GM23338 (cell line): ENCODE measurements at places on chromosomes 16 and 17. TPM values are rescaled to one million over a fixed set of nuclear protein-coding genes. Genes with fewer than 3 reads are reported as not detected.
A peak's percentile ranks its signal among the peaks of the same experiment; 100 is the strongest.

DNA sequence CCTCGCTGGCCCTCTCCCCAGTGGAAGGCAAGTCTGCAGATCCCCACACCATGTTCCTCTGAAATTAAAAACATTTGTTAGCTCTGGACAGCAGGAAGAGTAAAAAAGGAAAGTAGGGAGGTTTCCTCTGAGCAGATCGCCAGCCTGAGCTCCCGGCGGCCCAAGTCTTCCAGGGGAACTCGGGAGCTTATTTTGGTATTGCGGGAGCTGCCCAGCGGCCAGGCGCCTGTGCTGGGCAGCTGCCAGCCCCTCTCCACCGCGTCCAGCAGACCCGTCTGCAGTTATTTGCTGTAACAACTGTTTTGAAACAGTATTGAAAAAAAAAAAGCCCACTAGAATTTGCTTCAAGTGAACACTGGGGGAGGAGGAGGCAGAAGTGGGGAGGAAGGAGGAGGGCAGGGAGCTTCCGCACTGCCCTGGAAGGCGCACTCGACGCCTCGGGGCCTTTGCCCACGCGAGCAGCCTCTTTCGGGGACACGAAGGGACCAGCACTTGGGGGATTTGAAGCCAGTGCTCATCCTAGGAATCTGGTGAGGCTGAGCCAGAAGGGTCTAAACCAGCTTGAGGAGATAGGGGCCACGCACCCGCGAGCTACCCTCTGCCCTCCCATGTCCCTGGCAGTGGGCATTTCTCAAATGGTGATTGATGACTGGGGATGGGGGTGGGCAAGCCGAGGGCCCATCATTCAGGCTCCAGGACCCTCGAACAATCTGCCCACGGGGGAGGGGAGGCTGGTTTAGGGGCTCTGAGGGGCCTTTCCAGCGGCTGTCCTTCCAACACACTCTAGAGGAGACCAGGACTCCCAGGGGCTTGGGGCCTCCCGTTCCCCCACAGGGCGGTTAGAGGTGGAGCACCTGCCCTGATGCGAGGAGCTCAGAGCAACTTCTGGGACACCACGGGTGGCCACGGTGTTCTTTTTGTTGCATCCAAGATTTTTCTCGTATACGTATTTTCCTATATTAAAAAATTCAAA is 3.0 kb upstream of the BAHCC1 start:
- H3K36me3 ChIP-seq = no peaks in the 10 kb centered on the region
- DNase-seq = peak; percentile 42
- H3K4me3 ChIP-seq = peak overlapping the region; percentile 50

SCIMP gene
- not detected in 2 replicates for total RNA-seq

GRCh38 chr16:80836846-80837245 is 32.4 kb upstream of the CDYL2 start:
- no peaks in the 10 kb centered on the region for H3K27me3 ChIP-seq
- no peak for DNase-seq
- H3K36me3 ChIP-seq = no peaks in the 10 kb centered on the region
- no peak overlapping the region for H3K4me3 ChIP-seq

GRCh38 chr17:79657861-79658810 is 47.3 kb upstream of the RBFOX3 start:
- H3K27me3 ChIP-seq = no peaks in the 10 kb centered on the region
- DNase-seq = no peak
- H3K36me3 ChIP-seq = no peaks in the 10 kb centered on the region
- H3K4me3 ChIP-seq = no peak overlapping the region
- H3K27ac ChIP-seq = no peak overlapping the region
- H3K4me1 ChIP-seq = peaks cover 4% of the 10 kb centered on the region; the same call in 1 of the 2 replicates

SLC13A5 gene
- total RNA-seq = 1.4 and 2.3 TPM in 2 replicates

DNA sequence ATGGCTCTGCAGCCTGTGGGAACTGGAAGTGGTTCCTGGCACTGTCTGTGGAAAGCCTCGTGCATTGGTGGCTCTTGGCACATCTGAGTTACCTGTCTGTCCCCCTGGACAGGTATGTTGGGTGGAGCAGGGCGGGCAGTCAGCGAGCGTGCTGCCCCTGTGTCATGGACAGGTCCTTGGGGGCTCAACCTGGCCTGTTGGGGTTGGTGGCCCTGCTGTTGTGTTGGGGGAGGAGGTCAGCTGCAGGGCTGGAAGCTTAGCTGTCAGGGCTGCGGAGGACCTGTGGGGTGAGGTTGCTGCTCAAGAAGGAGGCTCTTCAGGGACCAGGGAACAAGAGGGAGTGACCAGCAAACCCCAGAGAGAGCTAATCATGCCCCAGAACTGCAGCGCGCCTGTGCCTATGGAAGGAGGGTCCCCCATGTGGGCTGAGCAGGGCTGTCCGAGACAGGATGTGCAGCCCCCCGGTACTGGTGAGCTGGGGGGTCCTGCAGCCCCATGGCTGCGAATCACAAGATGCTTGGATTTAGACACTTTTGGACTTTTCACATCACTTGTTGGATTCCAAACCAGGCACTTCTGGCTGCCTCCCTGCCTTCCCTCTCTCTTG is 7.2 kb downstream of the NKD1 start:
- no peaks in the 10 kb centered on the region for H3K4me1 ChIP-seq
- H3K4me3 ChIP-seq = no peak overlapping the region

HSD17B1 gene
- 0.97 and 1.7 TPM in 2 replicates for total RNA-seq

CA7 gene
- total RNA-seq = 2.5 and 2.8 TPM in 2 replicates

SYCE1L gene
- total RNA-seq = 0.74 and 3.9 TPM in 2 replicates

PPP4C gene
- 108 and 120 TPM in 2 replicates for total RNA-seq

- H3K4me3 ChIP-seq = no peak overlapping the region
- DNase-seq = no peak
- peaks cover 74% of the 10 kb centered on the region for H3K36me3 ChIP-seq
- H3K27ac ChIP-seq = no peak overlapping the region
- H3K27me3 ChIP-seq = no peaks in the 10 kb centered on the region
Observed at GRCh38 chr17:5413682-5414081, 5.8 kb downstream of the NUP88 start.

ZNF276 gene
- total RNA-seq = 12.7 and 15.6 TPM in 2 replicates

DNA sequence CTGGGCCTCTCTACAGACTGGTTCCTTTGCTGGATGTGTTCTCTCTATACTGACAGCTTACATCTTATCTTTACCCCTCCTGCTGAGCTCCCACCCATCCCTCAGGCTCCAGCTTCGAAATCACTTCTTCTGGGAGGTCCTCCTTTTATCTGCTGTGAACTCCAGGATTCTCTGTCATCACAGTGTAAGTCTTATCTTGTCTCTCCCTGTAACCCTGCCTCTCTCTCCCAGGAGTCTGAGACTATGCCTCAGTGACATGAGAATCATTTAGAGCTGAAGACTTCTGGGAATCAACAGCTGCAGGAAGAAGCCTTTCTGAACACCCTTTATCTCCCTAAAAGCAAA is 148.1 kb upstream of the HS3ST3A1 start:
- DNase-seq = no peak
- no peaks in the 10 kb centered on the region for H3K36me3 ChIP-seq
- H3K27ac ChIP-seq = no peak overlapping the region
- H3K4me1 ChIP-seq = peaks cover 39% of the 10 kb centered on the region
- no peaks in the 10 kb centered on the region for H3K27me3 ChIP-seq

DNA sequence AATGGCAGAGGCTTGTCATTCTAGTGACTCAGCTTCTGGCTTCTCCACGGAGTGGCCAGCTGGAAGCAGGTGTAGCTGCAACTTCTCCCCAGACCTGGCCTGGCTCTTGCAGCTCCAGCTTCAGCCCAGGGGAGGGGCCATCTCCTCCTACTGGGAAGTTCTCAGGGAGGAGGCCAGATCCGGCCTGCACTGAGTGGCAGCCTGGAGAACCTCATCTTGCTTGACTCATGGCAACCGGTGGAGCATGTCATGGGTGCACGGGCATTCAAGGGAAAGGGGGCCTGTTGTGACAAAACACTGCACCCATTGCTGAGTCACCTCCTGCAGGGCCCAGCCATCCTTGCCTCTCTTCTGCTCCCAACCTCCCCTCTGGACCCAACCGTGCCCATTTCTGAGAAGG is 273.9 kb upstream of the MAF start:
- no peak overlapping the region for H3K27ac ChIP-seq
- H3K4me3 ChIP-seq = no peak overlapping the region
- H3K4me1 ChIP-seq = no peaks in the 10 kb centered on the region
- no peaks in the 10 kb centered on the region for H3K36me3 ChIP-seq

SALL1 gene
- 20.2 and 22.7 TPM in 2 replicates for total RNA-seq

NEUROD2 gene
- total RNA-seq = not detected in 2 replicates

DNA sequence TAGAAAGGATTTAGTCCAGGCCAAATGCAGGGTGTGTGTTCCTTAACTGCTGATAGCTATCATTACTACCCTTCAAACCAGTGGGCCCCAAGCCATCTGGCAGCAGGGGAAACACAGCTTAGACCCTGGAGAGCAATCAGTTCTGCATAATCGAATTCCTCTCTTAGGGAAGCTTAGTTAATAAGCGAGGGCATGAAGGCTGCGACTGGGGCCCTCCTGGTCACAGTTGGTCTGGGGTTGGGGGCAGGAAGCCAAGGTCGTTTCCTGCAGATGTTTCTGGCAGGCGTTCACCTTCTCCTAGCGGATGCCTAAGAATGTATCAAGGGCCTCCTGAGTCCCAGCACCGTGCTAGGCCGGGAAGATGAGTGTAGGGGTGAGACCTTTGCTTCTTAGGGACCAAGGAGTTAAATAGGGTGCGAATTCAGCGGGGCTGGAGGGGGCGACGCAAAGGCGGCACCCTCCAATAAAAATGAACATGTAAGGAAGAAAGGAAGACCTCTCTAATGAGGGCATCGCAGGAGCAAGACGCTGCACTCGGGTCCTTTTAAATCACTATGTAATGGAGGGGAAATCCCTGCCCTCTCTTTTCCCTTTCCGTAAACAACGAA is 16.5 kb upstream of the EEF2K start:
- peaks cover 26% of the 10 kb centered on the region for H3K4me1 ChIP-seq
- peak overlapping the region; percentile 85 for H3K4me3 ChIP-seq
- DNase-seq = peak; percentile 59

GUCY2D gene
- total RNA-seq = 0.07 TPM in 1 of 2 replicates, not detected in the other

GRCh38 chr16:55078699-55079410 is 148.2 kb downstream of the IRX5 start:
- no peaks in the 10 kb centered on the region for H3K27me3 ChIP-seq
- H3K4me3 ChIP-seq = no peak overlapping the region
- DNase-seq = no peak
- no peaks in the 10 kb centered on the region for H3K4me1 ChIP-seq
- no peak overlapping the region for H3K27ac ChIP-seq

DNA sequence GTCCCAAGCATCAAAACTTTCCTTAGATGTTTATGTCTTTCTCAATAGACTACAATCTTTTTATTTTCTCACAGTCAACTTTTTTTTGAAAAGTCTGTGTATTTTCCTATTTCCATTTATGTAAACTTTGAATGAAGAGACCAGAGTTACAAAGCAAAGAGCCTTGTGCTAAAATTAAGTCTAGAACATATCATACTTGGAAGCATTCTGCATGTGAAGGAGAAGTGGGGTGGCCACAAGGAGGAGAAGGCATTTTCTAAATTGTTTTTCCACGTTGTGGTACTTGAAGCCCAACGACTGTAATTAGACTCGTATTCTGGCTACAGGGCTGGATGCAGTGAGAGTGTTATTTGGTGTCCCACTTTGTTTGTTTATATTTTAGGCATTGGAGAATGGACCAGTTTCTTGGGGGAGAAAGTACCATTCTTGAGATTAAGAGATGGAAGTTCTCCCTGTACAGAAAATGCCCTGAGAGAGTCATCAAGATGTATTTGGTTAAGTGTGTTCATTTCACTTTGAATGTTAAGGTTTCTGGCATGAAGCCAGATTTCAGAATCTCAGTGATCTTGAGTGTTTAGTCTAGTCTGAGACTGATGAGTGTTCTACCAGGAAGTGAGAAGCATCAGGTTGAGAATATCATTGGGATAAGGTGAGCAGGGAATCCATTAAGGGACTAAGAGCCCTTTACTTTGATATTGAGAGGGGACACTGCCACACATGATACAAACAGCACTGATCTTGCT is 71.6 kb downstream of the MAP2K6 start:
- H3K36me3 ChIP-seq = no peaks in the 10 kb centered on the region
- no peak overlapping the region for H3K4me3 ChIP-seq
- no peaks in the 10 kb centered on the region for H3K4me1 ChIP-seq
- no peak overlapping the region for H3K27ac ChIP-seq

DNA sequence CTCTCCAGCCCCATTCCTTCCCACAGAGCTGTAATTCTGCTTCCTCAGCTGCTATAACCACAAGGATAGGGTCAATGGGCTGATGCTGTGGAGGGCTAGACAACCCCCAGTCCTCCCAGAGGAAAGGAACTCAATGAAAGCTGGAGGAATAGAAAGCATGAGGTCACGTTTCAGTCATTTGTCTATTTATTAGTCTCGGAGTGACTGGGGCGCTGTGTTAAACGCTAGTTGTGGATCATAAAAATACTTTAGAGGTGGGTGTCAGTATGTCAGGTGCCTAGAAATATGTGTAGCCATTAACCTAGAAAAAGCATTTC is 787 bp upstream of the CCL3L1 start:
- no peaks in the 10 kb centered on the region for H3K36me3 ChIP-seq
- H3K27ac ChIP-seq = no peak overlapping the region
- H3K4me1 ChIP-seq = peaks cover 2% of the 10 kb centered on the region
- H3K27me3 ChIP-seq = peaks cover 5% of the 10 kb centered on the region; the same call in 1 of the 2 replicates

DNA sequence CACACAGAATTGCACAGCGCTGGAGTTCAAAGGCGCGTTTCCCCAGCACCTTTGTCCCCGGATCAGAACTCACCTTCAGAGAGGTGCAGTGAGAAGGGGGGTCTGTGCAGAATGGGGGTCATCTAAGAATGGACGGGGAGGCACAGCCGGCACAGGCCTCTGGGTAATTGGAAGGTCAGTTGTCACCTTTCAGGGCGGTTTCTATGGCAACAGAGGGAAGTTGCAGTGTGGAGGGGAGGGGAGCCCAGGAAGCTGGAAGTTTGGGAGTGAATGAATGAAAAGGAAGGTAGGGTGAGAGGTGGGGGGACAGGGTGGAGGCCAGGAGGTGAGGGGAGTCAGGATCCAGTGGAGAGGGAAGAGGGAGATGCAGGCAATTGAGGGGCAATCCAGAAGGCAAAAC is 12.4 kb upstream of the KCNG4 start:
- DNase-seq = peak; percentile 41
- no peaks in the 10 kb centered on the region for H3K27me3 ChIP-seq
- no peaks in the 10 kb centered on the region for H3K4me1 ChIP-seq

GRCh38 chr17:49574323-49574781 is 1.3 kb upstream of the NXPH3 start:
- H3K27ac ChIP-seq = no peak overlapping the region
- peaks cover 36% of the 10 kb centered on the region for H3K27me3 ChIP-seq
- H3K4me1 ChIP-seq = peaks cover 16% of the 10 kb centered on the region
- H3K4me3 ChIP-seq = no peak overlapping the region
- no peaks in the 10 kb centered on the region for H3K36me3 ChIP-seq

- H3K36me3 ChIP-seq = 0 out of 2 replicates have a peak, but pooled peaks cover 2% of the 10 kb centered on the region
- no peak overlapping the region for H3K27ac ChIP-seq
- no peaks in the 10 kb centered on the region for H3K4me1 ChIP-seq
- peak; percentile 12 for DNase-seq
Observed at GRCh38 chr17:20315821-20316220, 151.5 kb downstream of the LGALS9B start.

GRCh38 chr17:50110591-50111349 is 15.6 kb downstream of the PDK2 start:
- no peak overlapping the region for H3K4me3 ChIP-seq
- peaks cover 11% of the 10 kb centered on the region; the same call in 1 of the 2 replicates for H3K4me1 ChIP-seq
- H3K27ac ChIP-seq = no peak overlapping the region
- no peak for DNase-seq
- no peaks in the 10 kb centered on the region; the same call in 1 of the 2 replicates for H3K27me3 ChIP-seq

GRCh38 chr17:78795861-78796516 is 13.9 kb upstream of the CYTH1 start:
- H3K36me3 ChIP-seq = peaks cover 23% of the 10 kb centered on the region; the same call in 1 of the 2 replicates
- H3K27ac ChIP-seq = no peak overlapping the region
- H3K4me3 ChIP-seq = no peak overlapping the region
- H3K27me3 ChIP-seq = no peaks in the 10 kb centered on the region
- no peak for DNase-seq

- DNase-seq = peak; percentile 61
- H3K4me3 ChIP-seq = no peak overlapping the region
- peaks cover 25% of the 10 kb centered on the region for H3K4me1 ChIP-seq
- H3K27me3 ChIP-seq = no peaks in the 10 kb centered on the region
Observed at GRCh38 chr17:50891577-50891989, 25.4 kb upstream of the TOB1 start.
